CD4-positive, alpha-beta T cell treated with Interleukin-21 for 1 hour (primary cell): ENCODE measurements at places on chromosomes 12 and 14.

DNA sequence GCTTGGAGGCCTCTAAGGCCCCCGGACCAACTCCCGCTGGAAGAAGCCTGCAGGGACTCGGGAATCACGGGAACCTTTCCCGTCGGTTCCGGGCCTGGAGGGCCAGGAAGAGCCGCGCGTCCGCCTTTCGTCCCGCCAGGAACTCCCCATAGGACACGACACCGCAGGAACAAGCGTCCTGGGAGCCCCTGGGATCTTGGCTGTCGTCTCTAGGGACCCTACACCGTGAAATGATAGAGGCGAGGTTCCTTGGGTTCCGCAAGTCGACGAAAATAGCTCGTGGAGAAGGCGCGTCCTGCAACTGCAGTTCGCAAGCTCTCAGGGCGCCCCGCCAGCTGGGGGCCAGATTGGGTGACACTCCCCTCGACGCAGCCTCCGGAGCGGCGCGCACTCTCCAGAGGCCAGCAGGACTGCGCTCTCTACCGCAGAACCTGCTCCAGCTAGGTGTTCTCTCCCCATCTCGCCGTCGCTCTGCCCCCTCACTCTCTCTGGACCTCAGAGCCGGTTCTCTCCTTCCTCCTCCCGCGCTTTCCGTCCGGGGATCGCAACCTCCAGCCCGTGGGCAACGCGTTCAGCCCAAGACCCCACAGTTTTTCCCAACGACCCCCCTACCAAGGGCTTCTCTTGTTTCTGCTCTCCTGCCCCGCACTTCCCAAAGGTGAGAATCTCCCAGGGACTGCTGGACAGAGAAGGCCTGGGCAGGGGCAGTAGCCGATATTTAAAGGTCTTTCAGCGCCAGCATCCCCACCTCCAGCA is 776 bp downstream of the BMP4 start:
- no peak for DNase-seq

GRCh38 chr12:14567351-14568162 is at the start of gene PLBD1:
TSS of gene PLBD1 (minus strand) at chr12:14567883. CDS start at chr12:14567696, 187 bp downstream.
- no peak for DNase-seq

- no peak for DNase-seq
Measured at GRCh38 chr14:23110579-23111365, 6.0 kb upstream of the CIROP start.

- DNase-seq: no peak
Measured at GRCh38 chr14:106729551-106729950, 1203.2 kb downstream of the TMEM121 start.

DNA sequence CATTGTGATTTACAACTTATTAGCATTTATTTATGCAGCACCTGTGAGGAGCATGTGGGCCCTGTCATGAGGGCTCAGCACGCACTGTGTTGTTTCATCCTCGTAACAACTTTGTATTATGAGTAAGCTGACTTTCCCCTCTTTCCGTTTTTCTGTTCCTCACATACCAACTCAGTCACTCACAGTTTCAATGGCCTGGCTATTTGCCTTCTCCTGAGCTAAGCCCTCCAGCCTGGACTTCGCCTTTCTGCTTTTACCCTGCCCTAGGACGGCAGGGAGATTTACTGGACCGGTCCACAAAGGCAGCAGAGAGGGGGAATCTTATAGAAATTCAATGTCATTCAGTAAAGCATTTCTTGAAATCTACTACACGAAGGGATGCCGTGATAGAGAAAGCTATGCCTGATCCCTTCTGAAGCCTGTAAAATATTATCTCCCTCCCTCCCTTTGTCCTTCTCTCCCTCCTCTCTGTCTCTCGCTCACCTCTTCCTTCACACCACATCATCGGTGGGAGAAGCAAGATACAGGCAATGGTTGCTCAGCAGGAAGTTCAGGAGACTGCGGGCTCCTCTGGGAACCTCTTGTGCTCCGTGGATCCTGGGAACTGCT is 219.2 kb upstream of the TBX3 start:
- DNase-seq: no peak

- DNase-seq: no peak
Measured at GRCh38 chr12:127599436-127599835, 667.5 kb upstream of the TMEM132C start.

GRCh38 chr12:100795800-100796179 is 1.2 kb downstream of the ANO4 start:
- DNase-seq: no peak

DNA sequence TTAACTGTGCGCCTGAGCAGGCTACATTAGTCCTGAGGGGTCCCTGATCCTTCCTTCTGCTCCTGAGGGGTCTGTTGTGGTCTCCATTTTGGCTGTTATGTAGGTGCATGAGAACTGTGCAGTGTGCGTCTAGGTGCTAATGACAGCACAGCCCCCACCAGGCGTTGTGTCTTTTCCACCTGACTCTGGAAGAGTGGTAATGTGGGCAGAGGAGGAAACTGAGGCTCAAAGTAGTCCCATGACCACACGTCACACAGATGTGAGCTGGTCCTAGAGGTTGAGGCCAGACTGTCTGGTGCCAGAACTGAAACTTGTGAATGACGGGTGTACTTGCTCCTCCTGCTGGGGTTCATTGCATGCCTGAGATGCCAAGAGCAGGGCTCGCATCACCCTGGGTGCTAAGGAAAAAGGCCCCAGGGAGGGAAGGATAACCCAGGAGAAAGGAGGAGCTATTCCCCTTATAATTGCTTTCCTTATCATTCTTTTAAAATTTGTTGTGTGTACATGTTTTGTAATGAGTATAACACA is 111.8 kb downstream of the SLC25A47 start:
- DNase-seq: no peak

- no peak for DNase-seq
Measured at GRCh38 chr14:96554315-96554910, 52.2 kb downstream of the PAPOLA start.

- no peak for DNase-seq
Measured at GRCh38 chr12:48717252-48717695, 767 bp upstream of the CCNT1 start.

GRCh38 chr12:48351022-48351708 is 446 bp upstream of the ZNF641 start:
- DNase-seq: no peak

- no peak for DNase-seq
Measured at GRCh38 chr12:53235742-53236442, 3.9 kb upstream of the RARG start.

DNA sequence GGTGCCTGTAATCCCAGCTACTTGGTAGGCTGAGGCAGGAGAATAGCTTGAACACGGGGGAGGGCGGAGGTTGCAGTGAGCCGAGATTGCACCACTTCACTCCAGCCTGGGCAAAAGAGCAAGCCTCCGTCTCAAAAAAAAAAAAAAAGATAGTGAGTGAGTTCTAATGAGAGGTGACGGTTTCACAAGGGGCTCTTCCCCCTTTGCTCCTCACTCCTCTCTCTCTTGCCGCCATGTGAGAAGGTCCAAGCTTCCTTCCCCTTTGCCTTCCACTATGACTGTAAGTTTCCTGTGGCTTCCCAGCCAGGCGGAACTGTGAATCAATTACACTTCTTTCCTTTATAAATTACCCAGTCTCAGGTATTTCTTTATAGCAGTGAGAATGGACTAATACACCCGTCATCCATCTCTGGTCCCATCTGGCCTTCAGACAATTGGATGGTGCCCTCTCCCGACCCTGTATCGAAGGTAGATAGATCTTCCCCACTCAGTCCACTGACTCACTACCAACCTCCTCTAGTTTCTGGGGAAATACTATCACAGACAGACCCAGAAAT is 27.0 kb upstream of the RCOR1 start:
- DNase-seq: peak; percentile 25

- no peak for DNase-seq
Measured at GRCh38 chr14:96368534-96368933, 5.2 kb downstream of the GSKIP start.

- peak; percentile 42 for DNase-seq
Measured at GRCh38 chr14:91872011-91872501, 4.7 kb upstream of the TC2N start.

- no peak for DNase-seq
Measured at GRCh38 chr12:12501121-12501520, 61.5 kb downstream of the DUSP16 start.

DNA sequence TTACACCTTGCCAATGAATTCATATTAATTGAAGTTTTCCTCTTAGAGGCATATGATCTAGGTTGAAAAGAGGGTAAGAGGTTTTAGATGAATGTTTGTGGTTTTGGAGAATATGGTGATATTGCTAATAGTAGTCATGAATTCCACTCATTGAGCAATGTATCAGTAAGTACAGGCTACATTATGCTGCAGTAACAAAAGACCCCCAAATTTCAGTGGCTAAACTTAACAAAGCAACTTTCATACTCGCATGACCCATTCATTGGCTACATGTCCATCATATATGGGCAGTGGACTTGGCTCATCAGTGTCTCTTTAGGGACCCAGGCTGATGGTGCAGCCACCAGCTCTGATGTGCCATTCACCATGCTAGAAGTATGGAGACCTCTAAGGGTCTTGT is 196.6 kb upstream of the MYL2 start:
- no peak for DNase-seq

DNA sequence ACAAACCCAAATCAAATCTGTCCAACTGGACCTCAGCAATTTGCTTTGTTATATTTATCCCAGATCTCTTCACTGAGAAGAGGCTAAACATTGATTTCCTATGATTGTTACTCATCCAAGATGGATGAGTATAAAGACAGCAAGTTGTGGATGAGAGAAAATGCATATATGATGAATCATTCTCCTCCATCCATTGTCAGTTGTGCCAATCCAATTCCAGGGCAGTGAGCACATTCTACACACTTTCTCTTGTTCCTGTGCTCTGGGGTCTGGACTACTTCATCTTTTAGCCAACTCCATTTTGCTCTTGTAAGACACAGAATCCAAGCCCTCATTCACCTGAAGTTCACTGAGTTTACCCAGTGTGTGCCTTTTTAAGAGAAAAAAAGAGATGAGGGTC is 105.7 kb downstream of the GCH1 start:
- no peak for DNase-seq

DNA sequence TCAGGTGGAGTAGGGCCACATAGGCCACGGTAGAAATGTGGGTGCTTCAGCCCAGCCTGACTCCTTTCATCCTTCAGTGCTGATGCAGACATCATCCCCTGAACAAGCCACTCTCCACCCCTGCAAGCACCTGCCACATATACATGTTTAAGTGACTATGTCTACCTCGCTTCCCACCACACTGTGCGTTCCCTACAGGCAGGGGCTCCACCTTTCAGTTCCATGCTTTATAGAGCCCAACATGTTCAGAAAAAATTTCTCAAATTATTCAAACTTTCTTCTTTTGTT is 11.6 kb downstream of the SLC7A7 start:
- DNase-seq: no peak

- DNase-seq: no peak
Measured at GRCh38 chr12:25257590-25258324, 7.0 kb upstream of the KRAS start.

DNA sequence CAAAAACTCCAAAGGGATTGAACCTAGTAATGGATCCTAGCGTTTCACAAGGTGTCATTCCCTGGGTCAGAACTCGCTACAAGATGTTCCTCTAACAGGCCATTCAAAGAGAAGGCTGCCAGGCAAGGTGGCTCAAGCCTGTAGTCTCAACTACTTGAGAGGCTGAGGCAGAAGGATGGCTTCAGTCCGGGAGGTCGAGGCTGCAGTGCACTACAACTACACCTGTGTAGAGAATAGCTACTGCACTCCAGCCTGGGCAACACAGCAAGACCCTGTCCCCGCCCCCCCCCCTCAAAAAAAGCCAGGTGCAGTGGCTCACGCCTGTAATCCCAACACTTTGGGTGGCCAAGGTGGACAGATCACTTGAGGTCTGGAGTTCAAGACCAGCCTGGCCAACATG is 14.4 kb downstream of the PPTC7 start:
- no peak for DNase-seq

DNA sequence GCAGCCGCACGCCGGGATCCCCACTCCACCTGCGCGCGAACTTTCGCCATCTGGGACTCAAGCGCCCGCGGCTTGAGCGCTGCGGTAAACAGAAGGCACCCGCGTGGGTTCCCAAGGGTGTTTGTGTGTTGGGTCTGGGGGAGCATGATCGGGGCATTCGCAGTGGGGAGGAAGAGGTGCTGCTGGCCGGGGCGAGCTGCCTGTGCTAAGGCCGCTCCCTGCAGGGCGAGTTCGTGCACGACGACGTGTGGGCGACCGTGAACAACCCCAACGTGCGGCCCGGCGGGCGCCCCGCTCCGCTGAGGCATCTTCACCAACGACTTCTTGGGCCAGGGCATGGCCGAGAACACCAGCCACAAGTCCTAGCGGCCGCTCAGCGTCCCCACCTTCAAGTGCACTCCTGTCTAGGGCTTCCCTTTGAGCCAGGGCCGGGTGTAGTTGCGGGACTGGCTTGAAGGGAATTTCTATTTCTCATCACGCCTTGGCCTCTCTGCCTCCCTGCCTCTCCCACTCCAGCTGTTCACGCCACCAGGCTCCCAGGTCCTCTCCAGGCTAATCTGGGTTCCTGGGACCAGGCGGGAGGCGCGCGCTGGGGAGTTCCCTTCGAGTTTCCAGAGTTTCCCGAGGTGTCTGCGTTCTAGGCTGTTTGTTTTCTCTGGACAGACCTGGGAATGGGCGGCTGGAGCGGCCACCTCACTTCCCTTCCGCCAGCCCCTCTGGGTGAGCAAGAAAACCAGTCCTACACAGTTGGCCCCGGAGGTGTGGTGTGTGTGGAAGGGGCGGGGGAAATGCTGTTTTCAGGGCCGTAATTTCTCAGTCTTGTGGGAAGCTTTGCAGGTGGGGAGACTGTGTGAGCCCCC is 417.8 kb upstream of the TMTC1 start:
- no peak for DNase-seq

DNA sequence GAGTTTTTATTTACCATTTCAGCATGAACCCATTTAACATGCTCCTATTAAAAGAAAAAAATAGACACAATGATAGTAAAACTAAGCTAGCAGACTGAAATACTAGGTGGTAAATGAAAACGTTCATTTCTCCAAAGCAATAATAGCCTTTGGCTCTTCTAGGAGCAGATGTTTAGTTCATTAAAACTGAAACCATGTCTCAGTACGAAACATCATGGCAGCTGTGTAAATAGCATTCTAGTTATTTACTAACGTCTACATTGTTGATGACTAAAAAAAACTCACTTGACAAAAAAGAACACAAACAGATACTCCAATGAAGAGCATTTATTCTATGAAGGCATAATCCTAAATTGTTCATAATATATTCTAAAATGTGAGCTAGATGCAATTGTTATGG is 17.9 kb downstream of the RECQL start:
- no peak for DNase-seq

DNA sequence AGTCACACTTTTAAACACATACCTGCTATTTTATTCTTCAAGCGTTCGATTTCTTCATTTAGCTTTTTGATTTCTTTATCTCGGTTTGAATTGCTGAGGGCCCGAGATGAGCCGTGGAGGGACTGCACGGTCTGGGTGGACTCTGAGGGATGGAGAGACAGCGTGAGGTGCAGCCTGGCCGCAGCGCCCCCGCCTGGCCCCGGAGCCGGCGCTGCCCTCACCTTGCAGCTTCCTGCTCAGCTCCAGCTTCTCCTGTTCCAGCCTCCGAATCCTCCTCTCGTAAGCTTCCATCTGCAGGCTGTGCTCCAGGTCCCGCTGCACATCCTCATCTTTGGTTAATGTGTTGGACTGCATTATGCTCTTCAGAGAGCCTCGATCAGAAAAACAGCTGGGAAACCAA is 53.2 kb downstream of the AMN start:
- DNase-seq: no peak

GRCh38 chr14:99359906-99360305 is 87.9 kb upstream of the BCL11B start:
- DNase-seq: no peak
